ENCODE measurements at places on chromosomes 3 and 15.

- DNase-seq, result no peak
Observed at GRCh38 chr3:72555714-72556113, 292.5 kb downstream of the SHQ1 start.

- DNase-seq, result no peak
Observed at GRCh38 chr15:69825941-69826818, 271.5 kb downstream of the TLE3 start.

- no peak for DNase-seq
Observed at GRCh38 chr3:42214565-42215283, 51.3 kb downstream of the CCK start.

GRCh38 chr3:64484289-64484992 is 203.4 kb downstream of the ADAMTS9 start:
- peak; percentile 83 for DNase-seq

DNA sequence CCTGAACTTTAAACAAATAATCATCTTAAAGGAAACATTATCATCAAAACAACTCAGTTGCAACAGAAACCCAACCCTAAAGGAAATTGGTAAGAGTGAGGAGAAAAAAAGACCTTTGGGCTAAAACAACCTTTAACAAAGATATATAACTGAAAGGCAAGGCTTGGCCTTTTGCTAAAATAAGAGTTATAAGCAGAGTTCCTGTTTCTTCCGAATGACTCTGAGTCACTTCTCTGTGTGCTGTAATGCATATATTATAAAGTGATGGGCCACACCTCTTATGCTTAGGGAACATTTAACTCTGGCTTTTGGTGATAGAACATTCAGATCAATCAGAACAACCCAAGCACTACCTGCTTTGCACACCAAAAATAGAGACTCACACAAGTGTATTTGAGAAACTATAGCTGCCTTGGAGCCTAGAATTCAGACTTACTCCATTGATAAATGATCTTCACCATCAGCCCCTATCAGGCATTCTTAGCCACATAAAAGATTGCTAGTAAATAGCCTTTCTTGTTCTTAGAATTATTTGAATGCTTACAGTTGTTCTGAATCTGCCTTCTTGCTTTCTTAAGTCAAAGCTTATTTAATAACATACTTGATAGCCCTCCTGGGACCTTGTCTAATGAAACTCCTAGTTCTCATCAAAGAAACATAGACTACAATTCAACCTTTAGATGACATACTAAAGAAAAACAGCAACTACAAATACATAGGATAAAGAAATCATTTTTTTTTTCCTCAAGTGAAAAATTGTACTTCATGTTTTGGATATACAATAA is 294.2 kb upstream of the SEMA6D start:
- DNase-seq, result no peak

DNA sequence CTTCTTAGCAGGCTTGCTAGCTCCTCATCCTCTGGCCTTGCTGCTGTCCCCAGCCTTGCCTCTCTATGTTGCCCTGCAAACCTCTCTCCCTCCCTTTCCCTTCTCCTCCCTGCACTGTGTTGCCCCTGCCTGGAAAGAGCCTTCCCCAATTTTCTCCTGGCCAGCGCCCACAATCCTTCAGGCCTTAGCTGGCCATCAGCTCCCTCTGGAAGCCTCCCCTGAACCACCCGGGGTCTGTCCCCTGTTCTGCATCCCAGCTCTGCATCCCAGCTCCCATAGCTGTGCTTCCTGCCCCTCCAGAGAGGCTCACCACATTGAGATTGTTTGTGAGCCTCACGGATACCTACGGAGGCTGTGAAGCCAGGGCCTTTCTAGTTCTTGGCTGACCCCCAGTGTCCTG is 23.7 kb downstream of the FAM3D start:
- no peak for DNase-seq

- no peak for DNase-seq
Observed at GRCh38 chr3:112482675-112483074, 16.6 kb downstream of the BTLA start.

- DNase-seq, result no peak
Observed at GRCh38 chr15:20295238-20295811, 246.3 kb downstream of the GOLGA6L6 start.

DNA sequence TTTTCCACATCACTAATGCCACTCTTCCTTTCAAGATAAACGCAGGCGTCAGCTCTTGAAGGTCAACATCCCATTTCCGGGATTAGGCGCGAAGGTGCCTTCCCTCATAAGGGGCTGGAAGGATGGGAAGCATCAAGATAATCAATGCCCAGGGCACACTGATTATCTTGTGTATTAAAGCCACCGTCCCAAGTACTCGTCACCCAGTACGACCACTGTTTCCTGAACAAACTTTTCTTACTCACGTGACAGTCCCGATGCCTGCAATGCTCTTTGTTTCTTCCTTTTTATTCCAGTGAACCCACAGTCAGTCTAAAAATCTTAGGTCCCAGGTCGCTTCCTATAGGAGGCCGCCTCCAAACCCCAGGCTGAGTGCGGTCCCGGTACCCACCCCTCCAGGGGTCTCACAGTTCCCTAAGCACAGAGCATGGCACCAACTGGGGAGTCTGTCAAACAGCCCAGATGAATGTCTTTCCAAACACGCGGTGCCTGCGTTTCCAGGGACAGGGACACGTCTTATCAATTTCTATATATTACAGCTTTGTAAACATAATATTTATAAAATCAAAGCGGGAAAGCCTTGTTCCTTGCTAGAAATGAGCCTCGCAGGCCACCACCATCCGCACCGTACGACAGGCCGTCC is 589 bp downstream of the ANAPC13 start:
- DNase-seq, result no peak

GRCh38 chr3:140073278-140074045 is 138.5 kb downstream of the CLSTN2 start:
- no peak for DNase-seq

GRCh38 chr3:25427942-25428788 is at the start of gene RARB:
Gene RARB (plus strand): TSS chr3:25428263. CDS start chr3:25428732, 469 bp downstream.
- DNase-seq, result peak; percentile 94

GRCh38 chr15:96355568-96356187 is 25.2 kb downstream of the NR2F2 start:
- peak; percentile 13 for DNase-seq

DNA sequence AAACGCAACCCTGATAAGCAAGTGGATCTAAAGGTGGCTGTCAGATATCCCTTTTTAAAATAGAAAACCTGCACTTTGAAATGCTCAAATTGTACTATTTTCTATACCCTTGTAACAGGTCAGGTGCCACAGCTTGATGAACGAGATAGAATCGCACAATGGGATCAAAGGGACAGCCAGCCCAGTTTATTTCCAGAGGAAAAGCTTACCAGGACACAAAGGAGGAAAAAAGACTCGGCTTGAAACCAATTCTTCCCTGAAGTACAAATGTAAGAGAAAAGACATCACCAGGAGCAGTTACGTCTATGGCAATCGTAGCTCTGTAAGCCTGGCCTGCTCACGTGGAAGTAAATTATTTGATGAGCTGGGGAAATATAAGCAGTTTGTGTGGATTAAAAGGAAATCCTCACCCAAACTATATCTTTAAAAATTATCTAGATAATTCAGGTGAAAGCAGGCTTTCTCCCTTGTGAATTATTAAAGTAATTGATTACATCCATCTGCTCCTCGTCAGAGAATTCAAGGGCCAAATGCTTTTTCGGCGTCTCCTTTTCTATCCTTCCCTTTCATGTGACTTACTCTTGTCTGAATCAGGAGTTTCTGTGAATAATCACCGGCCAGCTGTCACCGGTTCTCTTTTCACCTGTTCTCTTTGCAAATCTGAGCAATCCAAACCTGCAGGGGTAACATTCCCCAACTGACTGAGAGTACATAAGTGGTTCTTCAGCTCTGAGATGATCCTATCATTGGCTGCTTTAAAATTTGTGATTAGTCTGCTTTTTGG is 339.2 kb upstream of the ONECUT1 start:
- no peak for DNase-seq

DNA sequence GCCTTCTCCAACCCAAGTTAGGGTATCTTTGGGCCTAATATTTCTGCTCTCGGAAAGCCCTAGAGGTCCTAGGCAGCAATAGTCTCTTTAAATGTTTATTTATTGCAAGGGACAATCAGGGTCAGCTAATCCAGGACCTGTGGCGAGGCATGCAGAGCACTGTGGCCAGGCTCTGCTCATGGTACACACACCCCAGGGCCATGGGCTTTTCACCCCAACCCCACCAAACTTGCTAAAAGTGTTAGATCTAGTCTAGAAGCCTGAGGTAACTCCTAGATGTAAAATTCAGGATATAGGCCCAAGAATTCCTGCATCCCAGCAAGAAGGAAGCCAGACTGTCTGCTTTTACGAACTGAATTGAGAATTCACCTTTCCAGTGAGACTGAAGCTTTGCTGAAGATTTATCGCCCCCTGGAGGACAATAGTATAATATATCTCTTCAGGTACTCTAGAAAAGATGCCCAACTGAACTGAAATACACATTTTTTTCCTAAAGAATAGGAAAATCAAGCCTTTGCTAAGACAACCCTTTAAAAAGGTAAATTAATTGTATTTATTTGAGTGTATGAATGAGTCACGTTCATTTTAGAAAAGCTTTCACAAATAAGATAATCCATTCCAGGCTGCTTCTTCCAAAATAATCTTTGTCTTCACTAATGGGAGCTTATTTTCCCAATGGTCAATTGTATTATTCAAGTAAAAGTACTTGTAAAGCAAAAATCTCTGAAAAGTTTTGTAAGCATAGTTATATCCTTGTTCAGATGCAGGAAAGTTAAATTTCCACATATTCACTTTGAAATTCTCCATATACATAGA is 89.8 kb downstream of the LRRC3B start:
- peak; percentile 74 for DNase-seq

GRCh38 chr3:179266701-179267211 is 15.8 kb upstream of the KCNMB3 start:
- peak; percentile 13 for DNase-seq

DNA sequence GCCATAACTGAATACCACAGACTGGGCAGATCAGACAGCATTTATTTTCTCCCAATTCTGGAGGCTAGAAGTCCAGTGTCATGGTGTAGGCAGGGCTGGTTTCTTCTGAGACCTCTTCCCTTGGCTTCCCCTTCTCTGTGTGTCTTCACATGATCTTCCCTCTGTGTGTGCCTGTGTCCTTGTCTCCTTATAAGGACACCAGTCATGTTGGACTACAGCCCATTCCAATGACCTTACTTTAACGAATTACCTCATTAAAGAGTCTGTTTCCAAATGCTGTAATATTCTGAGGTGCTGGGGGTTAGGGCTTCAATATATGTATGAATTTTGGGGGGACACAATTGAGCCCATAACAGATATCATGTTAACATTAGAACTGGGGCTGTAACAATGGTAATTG is 13.3 kb upstream of the RARRES1 start:
- no peak for DNase-seq

DNA sequence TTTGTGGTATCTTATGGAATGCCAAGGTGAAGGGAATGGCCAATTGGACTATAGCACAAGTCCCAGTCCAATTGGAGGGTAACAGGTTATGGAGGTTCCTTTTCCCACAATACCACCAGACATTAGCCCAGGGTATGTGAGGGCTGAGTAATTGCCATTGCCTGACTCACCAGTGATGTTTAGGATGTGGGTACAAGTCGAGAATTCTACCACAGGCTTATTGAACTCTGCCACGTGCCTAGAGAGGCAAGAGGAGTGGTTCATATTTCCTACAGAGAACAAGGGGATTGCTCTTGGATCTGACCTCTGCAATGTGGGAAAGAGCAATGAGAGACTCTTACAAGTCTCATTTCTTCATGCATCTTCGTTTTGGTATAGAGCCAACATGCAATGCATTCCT is 85.0 kb upstream of the XCR1 start:
- DNase-seq, result no peak

DNA sequence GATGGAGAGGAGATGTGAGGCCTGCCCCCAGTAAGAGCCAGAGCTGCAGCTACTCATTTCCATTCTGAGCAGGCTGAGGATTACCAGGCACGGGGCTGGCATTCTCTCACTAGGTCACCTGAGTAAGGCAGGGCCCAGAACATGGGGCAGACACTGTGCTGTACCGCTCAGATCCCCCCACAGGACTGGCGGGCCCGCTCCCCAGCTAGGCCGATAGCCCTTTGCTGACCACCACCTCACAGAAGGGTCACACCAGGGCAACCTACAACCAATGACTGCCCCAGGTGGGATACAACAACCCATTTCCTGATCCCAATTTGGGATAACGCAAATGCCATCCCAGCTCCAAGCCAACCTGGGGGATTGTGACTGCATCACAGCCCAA is 52.5 kb downstream of the OXNAD1 start:
- no peak for DNase-seq

- DNase-seq, result peak; percentile 46
Observed at GRCh38 chr3:26614006-26614685, 8.4 kb upstream of the LRRC3B start.

- DNase-seq, result peak; percentile 71
Observed at GRCh38 chr15:40857601-40858341, 13.9 kb downstream of the SPINT1 start.

DNA sequence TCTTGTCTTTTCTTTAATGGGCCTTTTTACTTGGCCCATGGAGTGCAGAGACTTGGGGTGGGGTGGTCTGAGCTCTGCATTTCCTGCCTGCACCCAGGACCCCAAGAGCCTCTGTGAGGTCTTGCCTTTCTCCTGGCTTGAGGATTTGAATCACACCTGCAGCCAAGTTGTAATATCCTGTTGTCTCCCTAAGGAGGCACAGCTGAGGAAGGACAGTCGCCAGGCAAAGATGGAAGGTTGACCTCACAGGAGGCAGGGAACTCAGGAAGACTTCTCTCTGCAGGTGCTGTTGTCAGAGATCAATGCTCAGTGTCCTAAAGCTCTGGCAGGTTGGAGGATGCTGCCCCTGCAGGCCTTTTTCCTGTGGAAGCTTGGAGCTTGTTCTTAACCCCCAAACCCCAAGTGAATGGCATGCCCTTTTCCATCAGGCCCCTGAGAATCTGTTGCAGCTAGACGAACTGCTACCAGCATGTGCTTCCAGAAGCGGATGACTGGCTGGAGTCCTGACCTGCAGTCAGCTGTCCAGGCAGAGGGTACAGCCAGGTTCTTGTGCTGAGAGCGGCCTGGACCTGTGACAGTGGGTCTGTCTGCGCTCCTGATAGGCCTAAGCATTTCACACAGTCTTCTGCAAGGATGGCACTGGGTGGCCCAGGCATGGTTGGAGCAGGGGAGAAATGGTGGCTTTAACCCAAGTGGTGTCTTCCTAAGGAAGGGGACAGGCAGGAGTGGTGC is 120.0 kb downstream of the EEFSEC start:
- DNase-seq, result no peak

DNA sequence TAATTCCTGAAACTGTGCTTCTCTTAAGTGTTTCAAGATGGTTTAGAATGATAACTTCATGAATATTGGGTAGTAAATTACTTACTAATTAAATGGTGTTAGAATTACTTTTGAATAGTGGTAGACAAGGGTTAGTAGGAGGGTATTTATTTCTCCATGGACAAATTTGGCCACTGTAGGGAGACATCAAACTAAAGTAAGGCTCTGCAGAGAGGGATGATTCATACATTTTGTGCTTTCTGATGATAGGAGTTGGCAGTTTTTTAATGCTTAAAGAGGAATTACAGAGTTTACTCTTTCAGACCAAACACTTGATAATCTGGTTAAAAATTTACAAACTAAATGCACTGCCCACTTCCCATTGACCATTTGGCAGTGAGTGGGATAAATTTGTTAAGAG is 127.6 kb downstream of the NAALADL2 start:
- DNase-seq, result no peak

GRCh38 chr3:185740133-185740532 is 84.7 kb downstream of the IGF2BP2 start:
- no peak for DNase-seq

- DNase-seq, result peak; percentile 55
Observed at GRCh38 chr15:76904461-76905012, 603 bp downstream of the SCAPER start.

Data from muscle of arm (tissue), 14 donors.